Karpas-422 (cell line): ENCODE measurements at places on chromosomes 3 and 15.
A peak's percentile ranks its signal among the peaks of the same experiment; 100 is the strongest.

DNA sequence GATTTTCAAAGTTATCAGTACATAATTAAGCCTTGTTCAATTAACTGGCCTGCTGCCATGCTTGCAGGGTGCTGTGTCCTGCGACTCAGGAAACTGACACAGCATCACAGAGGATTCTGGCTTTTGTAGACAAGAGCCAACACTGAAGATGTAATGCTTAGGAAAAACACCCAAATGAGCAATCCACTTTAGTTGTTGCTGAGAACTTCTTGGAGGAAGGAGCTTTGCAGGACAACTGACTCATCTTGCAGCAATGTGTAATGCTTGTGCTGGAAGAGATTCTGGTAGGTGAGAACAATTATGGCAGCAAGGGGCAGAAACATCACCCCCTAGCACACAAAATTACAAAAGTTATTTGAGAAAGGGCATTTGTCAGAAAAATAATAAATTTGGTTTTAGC, 67.6 kb downstream of the NLGN1 start:
- no peak for DNase-seq

- no peak for DNase-seq
Observed at GRCh38 chr3:172625404-172625803, 85.5 kb downstream of the NCEH1 start.

- no peak for DNase-seq
Observed at GRCh38 chr3:54071601-54072000, 50.8 kb upstream of the CACNA2D3 start.

- DNase-seq: no peak
Observed at GRCh38 chr3:20254268-20255117, 68.5 kb upstream of the SGO1 start.

- DNase-seq: no peak
Observed at GRCh38 chr3:4139462-4140140, 163.6 kb upstream of the SETMAR start.

DNA sequence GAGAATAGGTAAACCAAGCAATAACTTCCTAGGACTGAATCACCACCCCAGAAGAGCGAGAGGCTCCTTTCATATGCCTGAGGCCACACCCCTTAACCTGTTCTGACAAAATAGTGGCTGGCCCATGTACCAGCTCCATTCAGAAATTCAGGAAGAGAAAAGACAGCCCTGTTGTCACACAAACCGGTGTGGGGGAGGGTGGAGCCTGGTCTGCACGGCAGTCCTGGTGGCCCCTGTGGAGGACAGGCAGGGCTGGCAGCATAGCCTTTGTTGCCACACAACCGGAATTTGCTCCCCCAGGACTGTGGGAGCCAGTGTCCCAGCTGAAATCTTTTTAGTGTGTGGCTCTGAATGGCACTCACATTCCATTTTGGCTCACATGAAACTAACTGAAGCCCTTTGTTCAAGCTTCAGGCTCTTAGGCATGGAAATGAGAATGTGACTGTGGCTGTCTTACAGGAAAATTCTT, 23.8 kb downstream of the RLBP1 start:
- no peak for DNase-seq

DNA sequence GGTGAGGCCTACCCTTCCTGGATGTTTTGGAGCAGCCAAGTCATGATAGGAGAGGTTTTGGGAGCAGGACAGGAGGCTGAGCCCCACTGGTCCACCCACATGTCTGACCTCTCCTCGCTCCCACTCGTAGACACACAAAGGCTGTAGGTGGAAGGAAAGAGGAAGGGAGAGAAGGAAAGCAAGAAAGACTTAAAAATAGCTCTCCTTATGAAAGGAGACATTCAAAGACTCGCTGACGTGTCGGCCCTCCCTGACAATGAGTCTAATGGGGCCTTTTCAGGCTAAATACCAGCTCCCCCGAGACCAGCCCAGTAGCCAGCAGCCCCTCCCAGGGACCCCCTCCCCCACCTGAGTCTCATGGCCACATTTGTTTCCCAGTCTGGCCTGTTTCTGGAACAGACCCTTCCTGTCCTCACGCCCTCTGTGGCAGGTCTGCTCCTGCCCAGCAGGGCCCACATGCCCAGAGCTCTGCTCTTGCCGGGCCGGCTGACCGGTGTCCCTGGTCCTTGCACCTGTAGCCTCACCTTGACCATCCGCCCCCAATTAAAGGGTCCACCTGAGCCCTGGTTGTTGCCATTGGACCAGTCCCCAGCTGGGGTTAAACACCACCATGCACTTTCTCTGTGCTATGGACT, 49.3 kb downstream of the FGD5 start:
- no peak for DNase-seq

DNA sequence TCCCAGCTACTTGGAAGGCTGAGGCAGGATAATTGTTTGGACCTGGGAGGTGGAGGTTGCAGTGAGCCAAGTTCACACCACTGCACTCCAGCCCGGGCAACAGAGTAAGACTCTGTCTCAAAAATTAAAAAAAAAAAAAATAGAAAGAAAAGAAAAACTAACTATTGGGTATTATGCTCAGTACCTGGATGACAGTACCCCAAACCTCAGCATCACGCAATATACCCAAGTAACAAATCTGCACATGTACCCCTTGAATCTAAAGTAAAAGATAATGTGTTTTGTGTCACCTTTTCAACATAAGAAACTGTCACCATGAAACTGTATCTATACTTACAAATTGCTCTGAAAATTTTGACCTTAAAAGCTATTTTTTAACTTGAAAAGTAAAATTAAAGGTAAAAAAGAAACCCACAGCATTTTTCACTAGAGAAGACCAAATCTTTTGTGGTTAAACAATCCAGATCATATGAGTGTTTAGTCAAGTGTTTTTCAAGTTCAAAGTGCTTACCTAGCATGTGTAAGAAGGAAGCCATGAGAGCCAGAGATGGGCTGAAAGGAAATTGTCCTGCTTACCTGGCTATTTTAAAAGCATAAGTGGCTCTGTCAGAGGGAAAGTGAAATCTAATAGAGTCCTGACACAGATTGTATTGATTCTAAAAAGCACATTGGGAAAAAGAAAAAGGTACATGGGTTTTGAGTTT, 50.5 kb downstream of the MYO1E start:
- no peak for DNase-seq

GRCh38 chr3:13025090-13025489, 48.1 kb downstream of the IQSEC1 start:
- no peak for DNase-seq

- no peak for DNase-seq
Observed at GRCh38 chr15:79883579-79884203, 13.1 kb downstream of the MTHFS start.

DNA sequence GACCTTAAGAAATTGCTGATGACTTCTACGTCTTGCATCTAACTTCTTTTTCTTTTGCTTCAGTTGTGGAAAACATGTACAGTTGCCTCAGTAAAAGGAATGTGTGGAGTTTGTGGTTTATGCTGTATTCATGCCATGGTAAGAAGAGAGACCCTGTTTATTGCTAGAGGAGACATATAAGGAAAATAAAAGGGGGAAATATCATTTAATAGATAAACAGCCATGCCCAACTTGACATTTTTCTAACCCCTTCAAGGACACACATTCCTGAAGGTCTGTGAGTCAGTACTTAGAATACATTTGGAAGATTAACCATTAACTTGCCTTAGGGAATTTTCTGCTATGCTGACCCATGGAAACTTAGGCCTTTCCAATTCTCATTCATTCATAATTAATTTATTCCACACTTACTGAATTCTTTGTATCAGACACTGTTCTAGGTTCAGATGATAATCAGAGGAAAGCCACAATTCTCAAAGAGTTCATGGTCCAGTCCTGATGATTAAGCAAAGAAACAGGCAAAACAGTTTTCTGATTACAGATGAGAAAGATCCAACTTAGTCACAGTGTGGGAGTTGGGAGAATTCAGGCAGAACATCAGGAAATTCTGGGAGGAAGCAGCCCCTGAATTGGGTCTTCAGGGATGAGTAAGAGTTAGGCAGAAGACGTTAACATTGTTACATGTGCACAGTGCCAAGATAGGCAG, 329.8 kb upstream of the RASGRP1 start:
- DNase-seq: no peak

DNA sequence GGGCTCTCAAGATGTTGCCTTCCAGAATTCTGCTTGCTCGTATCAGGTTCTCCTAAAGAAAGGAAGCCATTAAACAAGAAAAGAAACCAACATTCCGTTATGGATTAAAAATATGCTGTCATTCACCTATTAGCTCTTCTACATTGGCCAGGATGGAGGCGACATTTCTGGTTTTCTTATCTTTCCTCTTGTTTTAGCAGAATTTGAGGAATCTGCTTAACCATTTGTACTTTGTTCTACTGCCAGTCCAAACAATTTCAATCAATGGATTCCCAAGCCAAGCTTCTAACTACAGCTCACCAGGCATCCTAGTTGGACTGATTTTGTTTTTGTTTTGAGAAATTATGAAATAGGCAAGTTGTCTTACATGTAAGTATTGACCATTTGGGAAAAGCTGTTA, 164.6 kb upstream of the TSC22D2 start:
- DNase-seq: no peak

DNA sequence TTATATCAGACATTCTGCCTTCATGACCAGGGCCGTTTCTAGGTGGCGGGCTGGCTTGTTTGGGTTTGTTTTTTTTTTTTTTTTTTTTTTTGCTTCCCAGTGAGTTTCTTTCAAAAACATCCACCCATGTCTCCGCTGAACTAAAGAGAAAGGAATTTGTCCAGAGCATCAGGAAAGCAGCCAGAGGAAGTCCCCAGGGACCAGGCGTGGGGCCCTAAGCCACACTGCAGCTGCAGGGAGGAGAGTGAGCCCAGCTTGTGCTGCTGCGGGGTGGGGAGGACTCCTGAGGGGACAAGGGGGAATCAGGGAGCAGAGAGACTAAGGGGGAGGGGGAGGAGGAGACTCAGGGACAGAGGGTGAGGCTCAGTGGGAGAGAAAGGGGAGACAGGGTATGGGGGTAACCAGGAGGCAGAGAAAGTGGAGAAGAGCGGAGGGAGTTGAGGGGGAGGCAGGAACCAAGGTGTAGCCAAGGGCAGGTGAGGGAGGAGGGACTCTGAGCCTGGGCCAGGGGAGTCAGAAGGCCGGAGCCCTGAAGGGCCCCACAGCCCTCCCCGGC, 49.5 kb downstream of the CYP11A1 start:
- no peak for DNase-seq

- DNase-seq: peak; percentile 53
Observed at GRCh38 chr3:42492508-42493080, 9.8 kb upstream of the VIPR1 start.

- no peak for DNase-seq
Observed at GRCh38 chr3:170711786-170712185, 125.9 kb upstream of the SLC7A14 start.

GRCh38 chr3:190855151-190855550, 7.3 kb downstream of the GMNC start:
- DNase-seq: no peak

- no peak for DNase-seq
Observed at GRCh38 chr3:177992993-177993970, 543.0 kb upstream of the KCNMB2 start.

GRCh38 chr15:40243126-40243810, 4.4 kb downstream of the PAK6 start:
- DNase-seq: peak; percentile 44

DNA sequence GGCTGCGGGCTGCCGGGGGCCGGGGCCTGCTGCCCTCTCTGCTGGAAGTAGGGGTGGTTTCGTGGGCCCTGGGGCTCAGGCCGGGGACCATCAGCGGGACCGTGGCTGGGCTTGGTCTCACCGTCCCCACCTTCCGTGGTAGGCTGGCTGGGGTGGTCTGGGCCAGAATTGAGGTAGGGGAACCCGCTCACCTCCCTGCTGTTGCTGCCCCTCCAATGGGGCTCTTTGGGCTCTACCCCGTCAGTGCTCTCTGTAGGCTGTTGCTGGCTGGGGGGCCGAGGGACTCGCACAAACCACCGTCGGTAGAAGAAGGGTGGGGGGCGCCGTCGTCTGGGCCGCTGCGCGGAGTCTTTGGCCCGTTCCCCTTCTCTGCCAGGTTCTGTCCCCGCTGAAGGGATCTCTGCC, 23.4 kb downstream of the RGMA start:
- DNase-seq: no peak

- DNase-seq: peak; percentile 60
Observed at GRCh38 chr15:64009798-64010261, 36.5 kb downstream of the DAPK2 start.

DNA sequence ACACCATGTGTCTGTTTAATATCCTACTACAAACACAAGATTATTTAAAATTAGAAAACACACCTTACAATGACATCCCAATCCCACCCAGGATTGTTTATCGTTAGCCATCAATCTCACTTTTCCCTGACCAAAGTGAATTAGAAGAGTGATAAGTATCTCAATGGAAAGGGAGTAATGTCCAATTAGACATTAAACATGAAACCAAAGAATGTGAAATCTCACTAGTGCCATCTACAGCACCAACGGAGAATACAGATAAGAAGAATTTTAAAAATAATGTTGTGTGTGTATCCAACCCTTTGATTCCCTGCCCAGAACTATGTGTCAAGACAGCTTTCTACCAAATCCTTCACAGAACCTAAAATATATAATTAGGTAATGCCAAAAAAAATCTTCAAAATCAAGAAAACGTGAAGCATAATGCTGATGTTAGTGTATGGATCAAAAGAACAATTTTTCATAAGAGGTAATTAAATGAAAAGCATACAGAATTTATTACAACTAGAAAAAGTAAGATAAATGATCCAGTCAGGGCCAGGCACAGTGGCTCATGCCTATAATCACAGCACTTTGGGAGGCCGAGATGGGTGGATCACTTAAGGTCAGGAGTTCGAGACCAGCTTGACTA, 64.2 kb downstream of the SCAPER start:
- DNase-seq: peak; percentile 62

DNA sequence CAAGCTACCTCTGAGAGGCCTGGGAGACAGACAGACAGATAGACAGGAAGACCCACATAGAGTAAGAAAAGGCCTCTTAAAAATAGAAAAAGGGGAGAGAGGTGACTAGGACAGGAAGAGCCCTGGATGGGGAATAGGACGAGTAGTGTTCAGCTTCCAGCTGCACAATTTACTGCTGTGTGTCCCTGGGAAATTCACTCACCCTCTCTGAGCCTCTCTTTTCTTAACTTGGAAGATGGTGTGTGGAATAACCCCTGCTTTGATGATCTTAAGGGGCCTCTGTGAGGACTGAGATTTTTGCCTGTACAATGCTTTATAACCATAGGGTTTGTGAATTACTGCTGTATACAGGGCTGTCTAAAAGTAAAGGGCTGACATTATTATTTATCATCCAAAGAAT, 37.5 kb downstream of the FEM1B start:
- DNase-seq: no peak

GRCh38 chr15:47725906-47726305, 8.6 kb downstream of the SEMA6D start:
- DNase-seq: no peak

DNA sequence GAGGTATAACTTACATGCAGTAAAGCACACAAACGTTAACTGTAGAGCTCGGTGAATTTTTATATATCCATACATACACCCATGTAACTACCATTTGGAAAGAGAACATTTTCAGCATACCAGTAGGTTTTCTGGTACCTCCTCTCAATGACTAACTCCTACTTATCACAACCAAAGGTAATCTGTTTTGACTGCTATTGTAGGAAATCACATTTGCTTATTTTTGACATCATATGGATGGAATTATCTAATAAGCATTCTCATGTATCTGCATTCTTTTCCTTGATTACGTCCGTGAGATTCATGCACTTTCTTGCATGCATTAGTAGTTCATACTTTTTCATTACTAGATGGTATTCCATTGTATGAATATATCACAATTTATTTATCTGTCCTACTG, 76.8 kb downstream of the CSNK1G1 start:
- no peak for DNase-seq

- peak; percentile 86 for DNase-seq
Observed at GRCh38 chr3:50320853-50321335, 1.7 kb downstream of the HYAL2 start.
